Frontal cortex (tissue), 4 donors: ENCODE measurements at places on chromosomes 7 and 10.

- DNase-seq, result no peak
These were observed 56.4 kb downstream of the CTBP2 start for GRCh38 chr10:125103924-125104323.

DNA sequence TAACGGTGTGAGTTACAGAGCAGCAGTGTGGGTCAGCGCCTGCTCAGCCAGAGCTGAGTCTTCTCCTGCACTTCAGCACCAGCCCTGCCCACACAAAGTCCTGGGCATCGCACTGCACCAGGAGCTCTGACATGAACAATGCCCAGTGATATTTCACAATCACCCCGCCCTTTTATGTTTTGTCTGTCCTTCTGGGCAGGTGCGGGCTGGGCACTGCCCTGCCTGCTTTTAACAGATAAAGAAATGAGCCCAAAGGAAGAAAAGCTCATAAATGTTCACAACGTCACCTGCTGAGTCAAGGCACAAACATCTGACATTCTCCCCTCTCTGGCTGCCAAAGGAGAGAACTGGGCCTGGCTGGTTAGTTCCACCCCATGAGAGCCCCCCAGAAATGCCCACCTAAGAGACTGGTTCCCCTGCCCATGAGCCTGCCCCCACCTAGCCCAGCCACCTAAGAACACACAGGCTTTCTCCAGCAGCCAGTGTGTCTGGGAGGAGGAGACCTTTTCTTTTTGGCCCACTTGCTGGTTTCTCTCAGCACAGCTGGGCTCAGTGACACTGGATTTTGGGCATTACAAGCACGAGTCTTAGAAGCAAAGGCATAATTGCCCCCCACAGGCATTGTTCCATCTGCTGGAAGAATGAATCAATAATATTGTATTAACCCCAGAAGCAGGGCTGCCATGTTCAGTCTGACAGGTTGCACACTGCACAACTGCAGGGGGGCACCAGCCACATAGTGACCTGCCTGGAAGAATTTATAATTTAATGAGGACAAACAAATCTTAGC, 22.3 kb downstream of the CALML3 start:
- DNase-seq, result no peak

DNA sequence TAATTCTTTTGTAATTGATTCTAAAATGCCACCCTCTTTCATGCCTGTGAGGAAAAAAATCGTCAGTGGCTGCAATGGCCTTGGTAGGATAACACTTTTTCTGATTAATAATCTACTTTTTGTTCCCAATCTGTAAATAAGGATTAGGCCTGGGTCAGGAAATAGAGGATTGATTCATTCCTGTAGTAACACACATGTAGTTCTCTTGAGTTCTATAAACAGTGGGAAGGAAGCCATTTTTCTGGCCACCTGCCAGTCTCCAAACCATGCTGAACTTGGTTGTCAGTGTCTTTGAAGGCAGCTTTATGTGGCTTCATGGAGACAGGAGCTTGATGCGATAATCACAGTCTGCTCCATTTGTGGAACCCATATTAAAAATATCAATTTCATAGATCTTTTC, 169.3 kb upstream of the NFE2L3 start:
- DNase-seq, result no peak

- DNase-seq, result no peak
These were observed 6.4 kb upstream of the ZNF398 start for GRCh38 chr7:149140831-149141230.

- no peak for DNase-seq
These were observed 76.8 kb downstream of the LANCL2 start for GRCh38 chr7:55441774-55442522.

- DNase-seq, result no peak
These were observed 418.3 kb downstream of the PAXIP1 start for GRCh38 chr7:154584352-154585252.

GRCh38 chr7:115300231-115300870, 378.5 kb downstream of the MDFIC start:
- DNase-seq, result no peak

DNA sequence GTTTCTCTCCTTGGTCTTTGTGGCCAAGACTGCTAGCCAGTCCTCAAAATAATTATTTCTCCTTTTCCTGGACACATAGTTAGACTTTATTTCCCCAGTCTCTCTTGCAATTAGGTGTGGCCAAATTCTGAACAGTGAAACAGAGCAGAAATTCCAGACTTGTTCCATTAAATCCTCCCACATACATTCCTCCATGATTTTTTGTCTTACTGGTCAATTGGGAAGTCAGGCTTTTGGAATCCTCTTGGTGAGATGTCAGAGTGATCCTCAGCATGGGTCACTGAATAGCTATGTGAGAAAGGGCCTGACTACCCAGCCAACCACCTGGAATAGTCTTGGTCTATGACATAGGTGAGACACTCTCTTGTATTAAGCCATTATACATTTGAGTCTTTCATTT, 164.2 kb downstream of the DGKI start:
- no peak for DNase-seq

- DNase-seq, result peak; percentile 52
These were observed 34.5 kb upstream of the EBLN1 start for GRCh38 chr10:22252224-22252800.

DNA sequence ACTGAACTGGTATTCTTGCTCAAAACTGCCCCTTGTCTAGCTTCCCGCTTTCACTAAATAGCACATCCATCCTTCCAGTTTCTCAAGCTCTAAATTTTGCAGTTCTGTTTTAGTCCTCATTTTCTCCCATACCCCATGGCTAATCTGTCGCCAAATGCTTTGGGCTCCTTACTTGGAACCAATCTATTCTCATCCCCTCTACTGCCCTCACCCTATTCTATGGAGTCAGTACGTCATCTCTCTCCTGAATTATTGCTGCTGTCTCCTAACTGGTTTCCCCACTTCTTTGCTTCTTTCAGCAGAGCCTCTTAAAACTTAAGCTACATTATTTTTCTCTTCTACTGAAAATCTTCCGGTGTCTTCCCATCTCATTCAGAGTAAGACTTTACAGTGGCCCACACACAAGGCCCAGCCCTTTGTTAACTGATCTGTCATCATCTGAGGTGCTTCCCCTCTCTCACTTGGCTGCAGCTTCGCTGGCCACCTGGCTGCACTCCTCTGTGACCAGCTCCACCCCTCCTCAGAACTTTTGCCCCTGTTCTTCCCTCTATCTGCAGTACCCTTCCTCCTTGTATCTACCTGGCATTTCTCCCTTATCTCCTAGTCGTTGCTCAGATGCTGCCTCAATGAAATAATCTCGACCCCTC, 9.9 kb downstream of the STARD3NL start:
- no peak for DNase-seq

- DNase-seq, result no peak
These were observed 14.5 kb downstream of the UBE3C start for GRCh38 chr7:157153260-157153659.

DNA sequence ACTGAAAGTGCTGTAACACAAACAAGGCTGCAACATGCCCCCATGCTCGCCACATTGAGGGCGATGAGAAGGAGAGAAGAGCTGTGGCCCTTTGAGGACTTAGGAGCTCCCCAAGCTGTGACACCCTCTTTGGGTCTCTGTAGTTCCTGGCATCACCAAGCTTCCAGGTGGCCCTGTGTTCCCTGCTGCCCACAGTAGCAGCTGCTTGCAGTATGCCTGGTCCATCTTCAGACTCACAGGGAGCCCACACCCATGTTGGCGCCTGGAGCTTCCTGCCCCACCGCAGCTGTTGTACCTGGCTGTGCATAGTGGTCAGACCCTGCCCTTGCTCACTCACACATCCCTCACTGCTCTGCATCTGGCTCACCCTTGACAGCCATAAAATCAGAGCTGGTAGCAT, 401.2 kb upstream of the NRG3 start:
- no peak for DNase-seq

DNA sequence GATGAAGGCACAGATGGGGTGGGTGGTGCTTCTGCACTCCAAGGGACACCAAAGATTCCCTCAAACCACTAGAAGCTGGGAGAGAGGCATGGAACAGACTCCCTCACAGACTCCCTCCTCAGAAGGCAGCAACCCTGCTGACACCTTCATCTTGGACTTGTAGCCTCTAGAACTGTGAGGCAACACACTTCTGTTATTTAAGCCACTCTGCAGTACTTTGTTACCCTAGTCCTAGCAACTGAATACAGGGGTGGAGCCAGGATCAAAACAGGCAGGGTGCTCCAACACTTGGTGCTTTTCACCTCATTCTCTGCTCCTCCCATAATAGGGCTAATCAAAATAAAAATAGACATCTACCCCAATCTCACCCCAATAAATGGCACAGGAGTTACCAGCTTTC, 2.3 kb upstream of the GSTO1 start:
- no peak for DNase-seq

- DNase-seq, result no peak
These were observed 155.7 kb downstream of the MGMT start for GRCh38 chr10:129622736-129623135.

- no peak for DNase-seq
These were observed at the start of gene HOXA4 for GRCh38 chr7:27130540-27131389. Gene HOXA4, minus strand, starts transcription at chr7:27130757. Its CDS starts 24 bp downstream, at chr7:27130733.

DNA sequence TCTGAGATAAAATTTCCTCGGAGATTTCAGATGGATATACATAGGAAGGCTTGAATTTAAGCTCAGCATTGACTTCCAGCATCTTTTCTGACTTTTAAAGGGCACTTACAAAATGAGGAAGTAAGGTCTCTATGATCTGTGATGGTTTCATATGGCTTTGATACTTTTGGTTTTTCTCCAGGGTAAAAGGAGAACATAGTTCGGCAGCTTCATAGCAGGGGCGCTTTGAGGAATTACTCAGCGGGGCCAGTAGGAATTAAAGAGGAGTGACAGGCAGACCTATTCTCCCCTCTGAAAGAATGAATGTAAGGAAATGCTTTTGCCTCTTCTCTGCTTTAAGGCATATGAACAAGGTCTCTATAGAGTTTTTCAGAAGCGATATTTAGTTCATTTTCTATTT, 80.0 kb upstream of the PCDH15 start:
- no peak for DNase-seq

GRCh38 chr10:62689712-62690111, 114.8 kb upstream of the ADO start:
- DNase-seq, result no peak

DNA sequence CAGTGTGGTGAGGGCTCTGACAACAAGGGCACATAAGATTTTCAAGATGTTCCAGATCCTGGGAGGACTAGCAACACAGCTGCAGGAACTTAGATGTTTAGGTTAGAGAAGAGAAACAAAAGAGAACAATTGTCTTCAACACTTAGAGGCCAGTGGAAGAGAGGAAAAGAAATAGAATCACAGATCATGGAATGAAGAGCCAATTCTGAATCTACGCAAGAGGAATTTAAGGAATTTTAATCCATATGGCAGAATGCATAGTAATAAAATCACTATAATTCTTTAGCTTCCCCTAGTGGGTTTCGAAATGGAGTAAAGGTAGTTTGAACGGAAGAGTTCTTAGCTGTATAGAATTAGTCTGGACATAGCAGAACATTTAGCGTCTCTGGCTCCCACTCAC, 114.6 kb upstream of the LRRTM3 start:
- no peak for DNase-seq

DNA sequence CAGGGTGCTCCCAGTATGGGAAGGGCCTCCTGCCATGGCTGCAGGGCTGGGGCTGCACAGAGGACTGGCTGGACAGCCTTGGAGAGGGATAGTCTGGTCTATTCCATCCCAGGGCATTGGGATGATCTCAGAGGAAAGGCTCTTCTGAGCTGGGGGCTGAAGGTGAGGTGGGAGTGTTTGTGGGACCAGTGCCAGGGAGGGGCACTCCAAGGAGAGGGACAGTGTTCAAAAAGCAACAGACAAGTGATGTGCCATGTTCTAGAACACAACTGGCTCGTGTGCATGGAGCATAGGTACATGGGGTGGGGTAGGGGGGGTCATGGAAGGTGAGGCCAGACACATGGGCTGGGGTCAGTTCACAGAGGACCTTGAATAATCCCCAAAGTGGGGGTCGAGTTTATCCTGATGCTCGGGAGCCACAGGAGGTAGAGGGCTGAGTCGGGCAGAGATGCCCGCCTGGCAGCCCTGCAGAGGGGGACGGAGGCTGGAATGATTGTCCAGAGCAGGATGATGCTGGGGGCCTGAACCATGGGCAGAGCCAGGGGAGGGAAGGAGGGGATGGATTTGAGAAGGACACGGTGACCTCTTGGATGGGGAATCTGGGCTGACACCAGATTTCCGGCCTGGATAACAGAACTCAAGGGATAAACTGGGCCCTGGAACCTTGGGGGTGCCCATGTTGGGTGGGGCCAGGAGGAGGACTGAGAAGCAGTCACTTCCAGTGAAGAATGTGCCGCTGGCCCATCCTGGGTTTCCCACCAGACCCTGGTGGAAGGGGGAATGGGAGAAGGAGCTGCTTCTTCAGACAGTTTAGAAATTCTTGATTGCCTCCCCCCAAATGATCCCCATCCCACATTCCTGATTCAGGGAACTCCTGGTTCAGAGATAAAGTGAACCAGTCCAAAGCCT, 50.4 kb downstream of the NEURL1 start:
- no peak for DNase-seq

DNA sequence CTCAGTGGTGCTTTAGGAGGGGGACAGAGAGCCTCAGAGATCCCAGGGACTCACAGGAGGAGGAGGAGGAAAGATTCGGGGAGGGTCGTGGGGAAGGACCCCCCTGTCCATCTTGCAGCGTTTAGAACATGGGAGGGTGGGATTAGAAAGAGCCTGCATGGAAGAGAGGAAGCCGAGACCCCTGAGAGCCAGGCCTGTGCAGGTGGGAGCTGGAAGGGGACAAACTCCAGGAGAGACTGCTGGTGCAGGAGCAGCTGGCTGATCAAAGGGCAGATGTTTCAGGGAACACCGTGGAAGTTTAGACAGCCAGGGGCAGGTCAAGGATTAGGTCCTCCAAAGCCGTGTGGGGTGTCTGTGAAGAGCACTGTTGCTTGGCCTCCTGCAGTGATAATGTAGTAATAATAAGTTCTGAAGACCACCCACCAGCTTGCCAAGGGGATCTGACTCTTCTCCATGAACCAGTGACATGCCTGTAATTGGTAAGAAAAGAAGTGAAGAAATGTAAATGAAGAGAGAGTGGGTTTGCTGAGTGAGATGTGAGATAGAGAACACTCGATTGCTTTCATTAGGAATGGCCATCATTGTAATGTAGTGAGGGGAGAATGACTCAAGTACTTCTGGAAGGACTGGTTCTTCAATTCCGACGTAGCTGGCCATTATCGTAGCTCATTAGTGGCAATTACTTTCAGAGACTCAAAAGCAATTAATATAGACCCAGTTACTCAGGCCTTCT, 425.6 kb downstream of the PAXIP1 start:
- DNase-seq, result no peak

DNA sequence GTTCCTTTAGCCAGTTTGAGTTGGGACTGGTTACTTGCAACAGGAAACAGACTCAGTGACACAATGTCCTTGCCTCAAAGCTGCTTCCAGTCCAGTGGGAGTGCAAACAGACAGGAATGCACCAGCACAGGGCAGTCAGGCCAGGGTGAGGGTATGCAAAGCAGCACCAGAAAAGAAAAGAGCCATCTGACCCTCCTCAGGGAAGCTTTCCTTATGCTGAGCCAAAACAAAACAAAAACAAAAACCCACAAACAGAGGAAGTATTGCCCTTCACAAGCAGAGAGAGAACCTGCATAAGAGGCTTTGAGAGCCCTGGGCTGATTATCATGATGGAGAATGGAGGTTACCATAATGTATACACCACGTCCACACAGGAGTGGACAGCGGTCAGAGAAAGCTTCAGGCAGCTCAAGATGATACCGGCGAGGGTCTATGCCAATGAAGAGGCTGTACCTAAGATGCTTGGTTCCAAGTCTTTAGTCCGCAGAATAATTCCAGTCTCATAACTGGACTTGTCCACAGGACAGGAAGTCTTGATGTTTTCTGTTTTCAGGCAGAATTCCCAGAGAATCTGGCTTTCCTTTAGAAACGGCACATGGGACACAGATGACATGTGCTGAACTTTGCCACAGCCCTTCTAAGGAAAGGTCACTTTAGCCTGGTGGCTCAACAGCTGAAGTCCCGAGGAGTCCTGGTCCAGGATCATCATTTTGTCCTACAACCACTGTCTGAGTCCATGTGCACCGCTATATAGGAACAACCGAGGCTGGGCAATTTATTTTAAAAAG, 263.3 kb downstream of the TNS3 start:
- no peak for DNase-seq
